H4 (cell line): ENCODE measurements at places on chromosomes 5 and 9. TPM values are rescaled to one million over a fixed set of nuclear protein-coding genes. Genes with fewer than 3 reads are reported as not detected.
A peak's percentile ranks its signal among the peaks of the same experiment; 100 is the strongest.

SPDL1 gene
- 33.0 and 34.1 TPM in 2 replicates for total RNA-seq

- DNase-seq = no peak
These were observed 11.4 kb downstream of the PHF2 start for GRCh38 chr9:93587651-93588347.

SLC31A2 gene
- total RNA-seq = 7.3 and 9.8 TPM in 2 replicates

SH3PXD2B gene
- total RNA-seq = 7.7 and 9.4 TPM in 2 replicates

DNA sequence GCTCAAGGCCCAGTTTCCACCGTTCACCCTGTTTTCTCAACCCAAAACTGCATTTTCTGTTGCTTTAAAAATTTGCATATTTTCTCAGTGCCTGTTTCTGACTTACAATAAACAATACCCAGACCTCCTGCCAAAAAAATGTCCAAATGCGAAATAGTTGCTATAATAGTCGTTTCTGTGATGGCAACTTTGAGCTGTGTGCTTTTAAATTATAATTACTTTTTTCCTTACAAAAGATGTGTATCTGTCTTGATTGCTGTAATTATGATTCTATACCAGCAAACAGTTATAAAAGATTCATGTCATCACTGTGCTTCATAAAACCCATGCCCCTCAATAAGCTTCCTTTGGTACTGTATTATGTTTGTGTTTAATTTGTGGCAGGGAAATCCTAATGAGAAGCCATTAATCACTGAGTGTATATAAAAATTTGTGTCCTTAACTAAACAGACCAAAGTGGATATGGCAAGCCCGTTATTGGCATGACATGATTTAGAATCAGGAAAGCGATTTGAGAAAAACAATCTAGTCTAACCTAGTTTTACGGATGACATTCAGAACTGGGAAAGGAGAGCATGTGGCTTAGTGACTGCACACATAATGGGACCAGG is 5.4 kb upstream of the SLC1A3 start:
- DNase-seq = no peak

- DNase-seq = peak; percentile 34
These were observed 11.6 kb downstream of the FANCC start for GRCh38 chr9:95305770-95306492.
